AG09309 (cell line): ENCODE measurements at places on chromosomes 5 and 9.

GRCh38 chr9:32503008-32503407, 23.0 kb downstream of the RIGI start:
- no peak for DNase-seq

- DNase-seq = no peak
These were observed 114.0 kb downstream of the PIP5K1B start for GRCh38 chr9:68819065-68819464.

- no peak for DNase-seq
These were observed 818 bp downstream of the PCDHGA10 start for GRCh38 chr5:141413540-141414069.

- DNase-seq = no peak
These were observed 854 bp upstream of the ARL15 start for GRCh38 chr5:54311176-54311677.

- DNase-seq = no peak
These were observed 52.2 kb downstream of the NXNL2 start for GRCh38 chr9:88587182-88587581.

DNA sequence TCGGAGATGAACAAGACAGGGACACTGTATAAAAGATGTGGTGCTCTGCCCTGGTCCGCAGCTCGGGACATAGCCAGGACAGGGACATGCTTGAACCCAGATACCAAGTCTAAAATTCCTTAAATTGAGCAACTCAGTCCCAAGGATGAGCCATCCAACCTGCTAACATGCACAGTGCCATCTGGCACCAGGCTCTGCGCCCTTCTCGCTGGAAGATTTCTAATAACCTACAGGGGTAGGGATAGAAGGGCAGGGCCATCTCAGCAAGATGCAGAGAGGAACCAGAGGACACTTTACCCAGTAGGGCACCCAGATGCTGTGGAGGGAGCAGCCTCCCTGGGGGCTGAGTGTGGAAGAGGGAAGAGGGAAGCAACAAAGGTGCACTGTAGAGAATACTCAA, 60.1 kb downstream of the SEMA4D start:
- no peak for DNase-seq
